ENCODE measurements at places on chromosomes 2 and 18.

GRCh38 chr2:109351164-109351756 is 222.3 kb downstream of the SH3RF3 start:
- peak; percentile 98 for DNase-seq

GRCh38 chr2:38233231-38233983 is 143.7 kb downstream of the ATL2 start:
- DNase-seq: peak; percentile 58

- DNase-seq: no peak
Observed at GRCh38 chr2:119897736-119898395, 115.0 kb upstream of the EPB41L5 start.

GRCh38 chr2:47206181-47206580 is 51.1 kb upstream of the STPG4 start:
- DNase-seq: no peak

DNA sequence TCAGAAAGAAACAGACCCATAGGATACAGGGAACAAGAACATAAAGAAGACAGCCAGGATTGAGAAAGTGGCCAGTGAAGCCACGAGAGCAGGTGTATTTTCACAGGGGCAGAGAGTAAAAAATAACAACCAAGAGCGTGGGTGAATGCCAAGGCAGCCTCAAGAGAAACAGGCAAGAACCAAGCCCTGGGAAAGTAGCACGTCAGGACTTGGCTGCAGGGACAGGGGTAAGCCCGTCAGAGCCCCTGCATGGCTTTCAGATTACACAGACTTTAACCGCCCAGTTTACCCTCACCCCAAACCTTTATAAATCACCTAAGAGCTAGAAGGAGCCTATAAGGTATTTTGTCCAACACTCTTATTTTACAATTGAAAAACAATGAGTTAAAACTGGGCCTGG is 43.7 kb downstream of the ARL4C start:
- DNase-seq: peak; percentile 90

DNA sequence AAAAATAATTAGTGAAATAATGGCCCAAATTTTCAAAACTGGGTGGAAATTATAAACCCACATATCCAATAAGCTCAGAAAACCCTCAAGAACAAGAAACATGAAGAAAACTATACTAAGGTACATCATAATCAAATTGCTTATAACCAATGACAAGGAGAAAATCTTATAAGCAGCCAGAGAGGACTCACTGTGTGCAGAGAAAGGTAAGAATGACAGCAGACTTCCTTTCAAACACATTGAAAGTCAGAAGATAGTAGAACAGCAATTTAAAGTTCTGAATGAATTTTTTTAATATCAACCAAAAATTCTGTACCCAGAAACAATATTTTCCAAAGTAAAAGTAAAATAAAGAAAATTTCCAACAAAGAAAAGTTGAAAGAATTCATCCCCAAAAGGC is 197.7 kb upstream of the RAB12 start:
- no peak for DNase-seq

DNA sequence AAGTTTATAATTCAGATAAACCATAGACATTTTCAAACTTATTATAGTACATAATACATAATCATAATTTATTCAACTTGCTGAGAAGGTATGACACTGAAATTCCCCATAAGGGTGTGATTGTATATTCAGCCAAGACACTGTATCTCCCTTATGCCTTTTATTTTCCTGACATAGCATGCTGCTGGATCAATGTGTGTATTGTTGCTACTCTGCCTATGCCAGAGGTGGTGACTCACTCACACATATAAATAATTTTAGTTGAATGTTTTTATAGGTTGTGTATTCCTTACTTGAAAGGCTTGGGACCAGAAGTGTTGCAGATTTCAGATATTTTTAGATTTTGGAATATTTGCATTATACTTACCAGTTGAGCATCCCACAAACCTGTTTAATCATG is 86.8 kb downstream of the VRK2 start:
- no peak for DNase-seq

DNA sequence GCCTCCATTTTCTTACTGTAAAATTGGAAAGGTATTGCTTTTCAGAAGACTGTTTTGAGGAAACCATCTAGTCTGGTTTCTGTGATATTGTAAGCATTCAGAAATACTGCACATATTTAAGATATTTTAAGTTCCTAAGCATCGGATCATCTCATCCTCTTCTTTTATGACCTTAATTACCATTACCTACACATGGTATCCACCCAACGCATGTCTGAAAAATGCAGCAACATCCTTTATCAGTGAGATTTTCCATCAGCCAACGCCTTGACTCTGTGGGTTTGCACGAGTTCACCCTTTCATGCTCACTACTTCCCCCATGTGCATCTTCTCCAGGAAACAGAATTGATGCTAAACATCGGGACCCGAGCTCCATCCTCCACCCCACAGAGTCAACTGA is 84.3 kb downstream of the COL4A4 start:
- DNase-seq: no peak

DNA sequence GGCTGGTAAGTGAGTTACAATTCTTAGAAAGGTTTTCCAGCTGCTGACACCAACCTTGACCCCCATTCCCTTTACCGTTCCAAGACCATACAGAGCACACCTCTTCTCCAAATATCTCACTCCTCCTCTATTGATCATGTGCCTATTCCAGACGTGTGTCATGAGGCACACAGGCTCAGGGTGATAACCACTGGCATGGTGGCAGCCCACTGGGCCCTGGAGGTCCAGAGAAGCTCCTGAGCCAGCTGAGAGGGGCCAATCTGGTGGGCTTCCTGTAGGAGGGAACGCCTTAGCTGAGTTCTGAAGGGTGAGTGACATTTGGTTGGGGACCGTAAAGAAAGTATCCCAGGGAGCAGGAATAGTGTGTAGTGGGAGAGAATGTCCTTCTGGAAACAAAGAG is 28.3 kb downstream of the ZAP70 start:
- DNase-seq: no peak

- DNase-seq: no peak
Observed at GRCh38 chr2:105910497-105911238, 166.0 kb downstream of the NCK2 start.

DNA sequence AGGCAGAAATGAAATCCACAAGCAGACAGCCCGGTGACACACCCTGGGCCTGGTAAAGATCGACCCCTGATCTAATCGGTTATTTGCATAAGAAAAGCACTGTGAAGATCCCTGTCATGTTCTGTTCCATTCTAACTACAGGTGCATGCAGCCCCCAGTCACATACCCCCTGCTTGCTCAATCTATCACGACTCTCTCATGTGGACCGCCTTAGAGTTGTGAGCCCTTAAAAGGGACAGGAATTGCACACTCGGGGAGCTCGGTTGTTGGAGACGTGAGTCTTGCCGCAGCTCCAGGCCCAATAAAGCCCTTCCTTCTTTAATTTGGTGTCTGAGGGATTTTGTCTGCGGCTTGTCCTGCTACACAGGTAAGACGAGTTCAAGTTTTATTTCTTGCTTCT is 13.4 kb upstream of the IL1B start:
- no peak for DNase-seq

DNA sequence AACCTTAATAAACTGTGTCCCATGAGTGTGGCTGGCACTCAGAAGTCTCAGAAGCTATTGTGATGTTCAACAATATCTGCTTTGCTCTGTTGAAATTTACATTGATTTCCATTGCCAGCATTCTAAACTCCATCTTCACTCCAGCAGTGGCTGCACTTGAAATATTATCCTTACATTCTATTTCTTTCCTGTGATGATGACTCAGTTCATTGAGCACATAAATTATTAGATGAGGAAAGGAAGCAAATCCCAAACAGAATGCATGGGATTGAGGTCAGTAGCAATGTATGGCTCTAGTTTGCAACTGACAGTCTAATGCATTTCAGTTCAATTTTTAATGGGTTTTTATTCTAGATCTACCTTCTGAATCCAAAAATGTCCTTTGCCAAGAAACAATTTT is 92.4 kb upstream of the TTN start:
- no peak for DNase-seq
